M059J (cell line): ENCODE measurements at places on chromosomes 2 and 18. TPM values are rescaled to one million over a fixed set of nuclear protein-coding genes. Genes with fewer than 3 reads are reported as not detected.
A peak's percentile ranks its signal among the peaks of the same experiment; 100 is the strongest.

CCDC141 gene
- total RNA-seq = 0.07 TPM in 1 of 2 replicates, not detected in the other

C18orf63 gene
- not detected in 2 replicates for total RNA-seq

POTEE gene
- 0.05 TPM in 1 of 2 replicates, not detected in the other for total RNA-seq

CCDC121 gene
- 0.42 and 1.4 TPM in 2 replicates for total RNA-seq

PDCL3 gene
- total RNA-seq = 10.9 and 18.7 TPM in 2 replicates

RNF103 gene
- total RNA-seq = 6.7 and 14.6 TPM in 2 replicates

GALR1 gene
- not detected in 2 replicates for total RNA-seq

CAPN10 gene
- 3.4 and 11.1 TPM in 2 replicates for total RNA-seq

CREG2 gene
- 0.15 and 0.86 TPM in 2 replicates for total RNA-seq

- no peak for DNase-seq
Observed at GRCh38 chr2:234606896-234607295, 110.0 kb upstream of the ARL4C start.

DNA sequence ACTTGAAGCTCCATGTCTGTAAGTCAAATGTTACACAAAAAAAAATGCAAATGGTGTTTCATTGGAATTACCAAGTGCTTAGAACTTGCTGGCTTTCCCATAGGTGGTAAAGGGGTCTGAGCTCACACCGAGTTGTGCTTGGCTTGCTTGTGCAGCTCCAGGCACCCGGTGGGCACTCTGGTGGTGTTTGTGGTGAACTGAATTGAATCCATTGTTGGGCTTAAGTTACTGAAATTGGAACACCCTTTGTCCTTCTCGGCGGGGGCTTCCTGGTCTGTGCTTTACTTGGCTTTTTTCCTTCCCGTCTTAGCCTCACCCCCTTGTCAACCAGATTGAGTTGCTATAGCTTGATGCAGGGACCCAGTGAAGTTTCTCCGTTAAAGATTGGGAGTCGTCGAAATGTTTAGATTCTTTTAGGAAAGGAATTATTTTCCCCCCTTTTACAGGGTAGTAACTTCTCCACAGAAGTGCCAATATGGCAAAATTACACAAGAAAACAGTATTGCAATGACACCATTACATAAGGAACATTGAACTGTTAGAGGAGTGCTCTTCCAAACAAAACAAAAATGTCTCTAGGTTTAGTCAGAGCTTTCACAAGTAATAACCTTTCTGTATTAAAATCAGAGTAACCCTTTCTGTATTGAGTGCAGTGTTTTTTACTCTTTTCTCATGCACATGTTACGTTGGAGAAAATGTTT, 97.9 kb upstream of the IL1R2 start:
- DNase-seq = no peak

GRCh38 chr2:66582987-66583880, 148.3 kb downstream of the MEIS1 start:
- no peak for DNase-seq

GRCh38 chr18:67023059-67023458, 419.2 kb upstream of the CDH19 start:
- no peak for DNase-seq

- DNase-seq = peak; percentile 41
Observed at GRCh38 chr2:45046786-45047185, 37.5 kb upstream of the SIX2 start.

- DNase-seq = peak; percentile 68
Observed at GRCh38 chr18:11872479-11873136, 21.4 kb downstream of the CHMP1B start.
